Smooth muscle cell of bladder (primary cell): ENCODE measurements at places on chromosomes 6 and 20. TPM values are rescaled to one million over a fixed set of nuclear protein-coding genes. Genes with fewer than 3 reads are reported as not detected.

The GRM1 gene
- total RNA-seq, result under 0.01 TPM in 2 replicates

The RNF39 gene
- under 0.01 TPM in 1 of 2 replicates, not detected in the other for total RNA-seq

The FNDC11 gene
- total RNA-seq, result 0.46 and 0.57 TPM in 2 replicates

The XKR7 gene
- total RNA-seq, result not detected in 2 replicates

The SLC26A8 gene
- total RNA-seq, result 0.09 and 0.14 TPM in 2 replicates

The GRIK2 gene
- 1.3 and 3.5 TPM in 2 replicates for total RNA-seq

The ARFGEF2 gene
- 47.1 and 50.5 TPM in 2 replicates for total RNA-seq

The FBXL4 gene
- total RNA-seq, result 9.1 and 13.1 TPM in 2 replicates

The TMC2 gene
- 0.18 TPM in 1 of 2 replicates, not detected in the other for total RNA-seq

The ANGPT4 gene
- not detected in 2 replicates for total RNA-seq

The CST1 gene
- 0.28 TPM in 1 of 2 replicates, not detected in the other for total RNA-seq

The ZNF322 gene
- total RNA-seq, result 14.1 and 15.4 TPM in 2 replicates

The IL17F gene
- not detected in 2 replicates for total RNA-seq

The BEND6 gene
- 6.5 and 12.8 TPM in 2 replicates for total RNA-seq

The DNMT3B gene
- 0.85 and 1.0 TPM in 2 replicates for total RNA-seq

The ENPP4 gene
- 2.6 and 2.8 TPM in 2 replicates for total RNA-seq

The MICB gene
- total RNA-seq, result 8.2 and 8.4 TPM in 2 replicates

The MRAP2 gene
- 0.28 and 0.65 TPM in 2 replicates for total RNA-seq

The SLC12A5 gene
- 0.28 and 0.55 TPM in 2 replicates for total RNA-seq

The EEF1A2 gene
- total RNA-seq, result 1.3 and 3.0 TPM in 2 replicates

The SLC22A16 gene
- total RNA-seq, result not detected in 2 replicates

The TMEM30A gene
- total RNA-seq, result 172 and 194 TPM in 2 replicates

The NELFCD gene
- 44.7 and 49.2 TPM in 2 replicates for total RNA-seq

The FERMT1 gene
- 2.8 and 4.3 TPM in 2 replicates for total RNA-seq

The IYD gene
- not detected in 2 replicates for total RNA-seq

The COL21A1 gene
- 2.0 and 6.7 TPM in 2 replicates for total RNA-seq

The C6orf58 gene
- under 0.01 and 0.09 TPM in 2 replicates for total RNA-seq

The OSTM1 gene
- total RNA-seq, result 32.7 and 41.2 TPM in 2 replicates

The FRS3 gene
- 0.83 and 0.85 TPM in 2 replicates for total RNA-seq

The PRL gene
- under 0.01 TPM in 1 of 2 replicates, not detected in the other for total RNA-seq

The TRDN gene
- total RNA-seq, result not detected in 2 replicates

The ZMYND8 gene
- 8.1 and 11.5 TPM in 2 replicates for total RNA-seq

The PAX1 gene
- total RNA-seq, result not detected in 2 replicates

The ZDHHC14 gene
- 5.0 and 6.3 TPM in 2 replicates for total RNA-seq

The TBX18 gene
- total RNA-seq, result 20.5 and 34.9 TPM in 2 replicates

The ATF6B gene
- total RNA-seq, result 10.8 and 11.6 TPM in 2 replicates

The PAK1IP1 gene
- 14.1 and 19.8 TPM in 2 replicates for total RNA-seq

The HLA-DRA gene
- total RNA-seq, result 0.09 TPM in 1 of 2 replicates, not detected in the other

The SNAP91 gene
- total RNA-seq, result under 0.01 and 0.09 TPM in 2 replicates

The MUCL3 gene
- total RNA-seq, result not detected in 2 replicates

The SMLR1 gene
- not detected in 2 replicates for total RNA-seq

The THBD gene
- total RNA-seq, result 1.00 and 1.2 TPM in 2 replicates

The WDR46 gene
- 88.8 and 89.3 TPM in 2 replicates for total RNA-seq

The DEK gene
- total RNA-seq, result 59.6 and 85.4 TPM in 2 replicates

The GABRR1 gene
- total RNA-seq, result not detected in 2 replicates

The HLA-DPA1 gene
- total RNA-seq, result 2.8 TPM in 1 of 2 replicates, not detected in the other

The LPA gene
- total RNA-seq, result not detected in 2 replicates

The JAG1 gene
- total RNA-seq, result 19.1 and 26.6 TPM in 2 replicates

The CASS4 gene
- 0.09 and 0.14 TPM in 2 replicates for total RNA-seq
